Naive thymus-derived CD8-positive, alpha-beta T cell (primary cell): ENCODE measurements at places on chromosomes 4 and X. TPM values are rescaled to one million over a fixed set of nuclear protein-coding genes. Genes with fewer than 3 reads are reported as not detected.

ERAS gene
- not detected for total RNA-seq

SPINK2 gene
- 26.8 TPM for total RNA-seq

BEX1 gene
- total RNA-seq, result not detected

PLXNA3 gene
- 49.5 TPM for total RNA-seq

CSN3 gene
- total RNA-seq, result not detected

ALAS2 gene
- not detected for total RNA-seq

TRIM60 gene
- not detected for total RNA-seq

SLC34A2 gene
- not detected for total RNA-seq

HELT gene
- not detected for total RNA-seq

SPON2 gene
- 16.5 TPM for total RNA-seq

GIMD1 gene
- not detected for total RNA-seq

SUPT20HL2 gene
- not detected for total RNA-seq

GABRQ gene
- total RNA-seq, result not detected

TRIM75 gene
- not detected for total RNA-seq

DTHD1 gene
- 0.34 TPM for total RNA-seq

PARM1 gene
- 0.21 TPM for total RNA-seq

FOXP3 gene
- total RNA-seq, result 0.18 TPM

ESX1 gene
- not detected for total RNA-seq

GAGE2A gene
- total RNA-seq, result not detected

CFAP99 gene
- not detected for total RNA-seq

PROM1 gene
- not detected for total RNA-seq

PPEF2 gene
- 1.6 TPM for total RNA-seq

NKAP gene
- total RNA-seq, result 17.1 TPM

AFF2 gene
- total RNA-seq, result 1.3 TPM

ENPEP gene
- not detected for total RNA-seq

BGN gene
- total RNA-seq, result not detected

FGA gene
- total RNA-seq, result not detected

SCFD2 gene
- 14.3 TPM for total RNA-seq

BMX gene
- total RNA-seq, result not detected

TMEM47 gene
- not detected for total RNA-seq

SGMS2 gene
- not detected for total RNA-seq

TMPRSS11B gene
- total RNA-seq, result not detected

MAGEA2B gene
- total RNA-seq, result not detected

ADGRG4 gene
- not detected for total RNA-seq

HS6ST2 gene
- not detected for total RNA-seq

GLUD2 gene
- 0.52 TPM for total RNA-seq

TLR10 gene
- total RNA-seq, result 2.7 TPM

NCBP2L gene
- total RNA-seq, result not detected

CHRNA9 gene
- total RNA-seq, result 0.55 TPM
